Left cardiac atrium (tissue), 4 donors: ENCODE measurements at places on chromosomes 2 and 18. TPM values are rescaled to one million over a fixed set of nuclear protein-coding genes. Genes with fewer than 3 reads are reported as not detected.

DNA sequence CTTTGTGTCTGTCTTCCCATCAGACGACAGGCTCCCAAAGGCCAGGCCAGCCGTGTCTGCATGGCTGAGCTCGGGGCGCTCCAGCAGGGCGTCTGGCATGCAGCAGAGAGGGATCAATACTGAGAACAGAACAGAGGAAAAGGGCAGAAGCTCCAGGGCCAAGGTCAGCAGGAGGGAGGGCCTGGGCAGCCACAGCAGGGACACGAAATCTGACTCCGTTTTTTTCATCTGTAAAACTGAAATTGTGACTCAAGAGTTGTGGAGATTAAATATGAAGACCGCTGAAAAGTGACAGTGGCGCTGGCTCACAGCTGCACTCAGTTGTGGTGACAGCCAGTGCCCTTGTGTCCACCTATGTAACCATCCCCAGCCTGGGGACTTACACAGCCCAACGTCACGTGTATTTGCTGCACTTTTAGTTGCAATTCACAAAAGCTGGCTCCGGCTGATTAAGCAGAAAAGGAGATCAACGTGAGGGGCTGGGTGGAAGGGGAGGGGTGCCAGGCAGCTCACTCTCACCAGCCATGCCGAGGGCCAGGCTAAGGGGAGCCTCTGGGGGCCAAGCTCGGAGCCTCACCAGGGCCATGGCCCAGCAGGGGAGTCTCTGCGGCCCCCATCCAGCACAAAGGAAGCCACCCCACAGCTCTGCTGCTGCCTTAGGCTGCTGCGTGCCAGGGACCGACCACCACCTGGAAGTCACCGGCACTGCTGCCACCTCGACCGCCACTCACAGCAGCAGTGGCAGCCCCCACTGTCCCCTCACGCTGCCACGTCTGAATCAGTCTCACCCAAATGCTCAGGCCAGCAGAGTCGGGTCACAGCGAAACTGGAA lies 74.7 kb downstream of the EIPR1 start:
- no peak for DNase-seq

ASIC4 gene
- total RNA-seq, result not detected

GALNT13 gene
- 3.2 TPM for total RNA-seq

- DNase-seq, result no peak
Observed at GRCh38 chr2:10447300-10447894, 730 bp downstream of the ODC1 start.

GRCh38 chr2:126664234-126664633 lies 8.3 kb downstream of the GYPC start:
- no peak for DNase-seq

IL36G gene
- total RNA-seq, result not detected

- no peak for DNase-seq
Observed at GRCh38 chr2:19669559-19669958, 232.2 kb downstream of the TTC32 start.

- DNase-seq, result no peak
Observed at GRCh38 chr2:242029422-242030225, 160.1 kb downstream of the RTP5 start.

ADRA2B gene
- total RNA-seq, result 2.3 TPM

GRCh38 chr2:16526193-16526592 lies 139.4 kb downstream of the CYRIA start:
- DNase-seq, result no peak

EPAS1 gene
- 377 TPM for total RNA-seq

MREG gene
- 1.1 TPM for total RNA-seq

- no peak for DNase-seq
Observed at GRCh38 chr18:58386780-58387179, 242.1 kb downstream of the ALPK2 start.

DNA sequence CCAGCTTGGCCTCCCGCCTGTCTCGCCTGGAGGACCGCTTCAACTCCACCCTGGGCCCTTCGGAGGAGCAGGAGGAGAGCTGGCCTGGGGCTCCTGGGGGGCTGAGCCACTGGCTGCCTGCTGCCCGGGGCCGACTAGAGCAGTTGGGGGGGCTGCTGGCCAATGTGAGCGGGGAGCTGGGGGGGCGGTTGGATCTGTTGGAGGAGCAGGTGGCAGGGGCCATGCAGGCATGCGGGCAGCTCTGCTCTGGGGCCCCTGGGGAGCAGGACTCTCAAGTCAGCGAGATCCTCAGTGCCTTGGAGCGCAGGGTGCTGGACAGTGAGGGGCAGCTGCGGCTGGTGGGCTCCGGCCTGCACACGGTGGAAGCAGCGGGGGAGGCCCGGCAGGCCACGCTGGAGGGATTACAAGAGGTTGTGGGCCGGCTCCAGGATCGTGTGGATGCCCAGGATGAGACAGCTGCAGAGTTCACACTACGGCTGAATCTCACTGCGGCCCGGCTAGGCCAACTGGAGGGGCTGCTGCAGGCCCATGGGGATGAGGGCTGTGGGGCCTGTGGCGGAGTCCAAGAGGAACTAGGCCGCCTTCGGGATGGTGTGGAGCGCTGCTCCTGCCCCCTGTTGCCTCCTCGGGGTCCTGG lies 3.7 kb upstream of the KHK start:
- DNase-seq, result no peak

GRCh38 chr2:19731515-19731914 lies 170.3 kb downstream of the TTC32 start:
- no peak for DNase-seq

DNA sequence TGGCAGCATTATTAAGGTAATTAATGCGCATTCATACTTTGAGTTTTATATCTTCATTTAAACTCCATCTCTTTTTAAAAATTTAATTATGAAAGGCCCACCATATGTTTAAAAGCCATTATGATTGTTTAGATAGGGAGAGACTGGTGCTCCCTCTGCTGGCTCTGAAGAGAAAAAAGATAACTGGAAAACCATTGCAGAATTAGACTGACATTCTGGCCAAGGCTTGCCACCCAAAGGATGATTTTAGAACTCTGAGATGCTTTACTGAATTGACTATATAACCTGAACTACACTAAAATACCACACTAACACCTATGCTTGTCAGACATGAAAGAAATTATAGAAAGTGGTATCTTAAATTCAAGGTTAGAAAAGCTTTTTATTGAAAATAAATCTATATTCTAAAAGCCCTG lies 127.6 kb upstream of the SPOPL start:
- no peak for DNase-seq

DNA sequence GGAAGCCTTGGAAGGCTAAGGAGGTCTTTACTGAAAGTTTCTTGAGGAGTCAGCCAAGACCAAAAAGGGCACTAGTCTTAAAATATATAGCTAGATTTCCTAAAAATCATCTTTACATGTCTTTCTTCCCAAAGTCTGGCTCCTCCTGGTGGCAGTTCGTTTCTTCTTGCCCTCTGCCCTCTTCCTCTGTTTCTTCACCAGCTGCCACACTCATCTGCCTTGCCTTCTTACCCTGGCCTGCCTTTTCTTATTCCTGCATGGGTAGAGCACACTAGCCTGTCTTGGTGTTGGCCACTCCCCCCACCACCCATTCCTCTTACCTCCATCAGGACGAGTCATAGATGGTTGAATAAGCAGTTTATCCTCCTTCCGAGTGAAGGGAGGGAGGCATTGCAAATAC lies 129.8 kb downstream of the RAPGEF4 start:
- no peak for DNase-seq

ATG16L1 gene
- total RNA-seq, result 17.8 TPM

GCKR gene
- 1.2 TPM for total RNA-seq

- DNase-seq, result no peak
Observed at GRCh38 chr2:144645083-144645778, 125.3 kb upstream of the ZEB2 start.
